NCI-H774 (cell line): ENCODE measurements at places on chromosomes 1 and 21.
A peak's percentile ranks its signal among the peaks of the same experiment; 100 is the strongest.

DNA sequence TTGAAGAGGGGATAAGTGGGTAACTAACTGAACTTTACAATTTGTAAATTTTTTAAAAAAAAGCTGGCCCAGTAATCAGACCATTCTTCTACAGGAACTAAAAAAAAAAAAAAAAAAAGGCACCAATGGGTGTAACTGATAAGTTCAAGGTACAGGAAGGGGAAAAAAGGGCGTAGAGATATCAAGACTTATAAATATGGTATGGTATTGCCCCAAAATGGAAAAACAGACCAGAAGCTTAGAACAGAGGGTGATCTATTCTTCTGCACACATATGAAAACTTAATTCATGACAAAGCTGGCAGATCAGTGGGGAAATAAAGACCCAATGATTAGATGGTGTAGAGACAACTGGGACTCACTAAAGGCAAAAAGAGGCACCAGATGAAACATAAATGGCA is 58.9 kb downstream of the LHX4 start:
- no peak for DNase-seq

GRCh38 chr1:33030575-33030974 is 6.1 kb downstream of the AK2 start:
- no peak for DNase-seq

DNA sequence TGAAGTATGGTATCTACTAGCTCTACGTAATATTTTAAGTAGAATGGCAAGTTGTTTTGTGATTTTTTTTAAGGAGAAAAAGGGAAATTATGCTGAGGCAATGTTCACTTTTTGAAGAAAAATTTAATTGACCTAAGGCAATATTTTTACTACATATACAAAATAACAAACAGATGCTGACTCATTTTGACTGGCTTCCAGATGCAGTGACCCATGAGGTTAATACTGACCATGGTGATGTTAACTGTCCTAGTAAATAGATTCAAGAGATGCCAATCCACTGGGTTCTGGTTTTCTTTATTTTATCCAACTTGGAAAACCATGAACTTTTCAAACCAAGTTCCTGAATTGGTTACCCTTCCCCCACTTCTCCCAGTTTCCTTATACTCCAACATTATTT is 154.9 kb downstream of the CRB1 start:
- no peak for DNase-seq

DNA sequence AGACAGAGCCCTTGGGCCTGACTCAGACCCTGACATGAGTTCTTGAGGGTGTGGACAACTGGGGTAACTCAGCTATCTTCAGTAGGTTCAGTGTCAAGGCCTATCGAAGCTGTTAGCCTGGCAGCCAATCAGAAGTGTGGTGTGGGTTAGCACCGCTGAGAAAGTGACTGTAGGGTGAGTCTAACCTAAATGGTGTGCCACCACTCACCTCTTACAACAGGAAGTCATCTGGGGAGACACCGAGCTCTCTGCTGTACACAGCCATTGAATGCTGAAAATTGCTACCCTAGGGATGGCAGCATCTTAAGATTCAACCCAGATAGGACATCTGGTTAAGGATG is 44.6 kb downstream of the RASSF5 start:
- DNase-seq, result no peak

DNA sequence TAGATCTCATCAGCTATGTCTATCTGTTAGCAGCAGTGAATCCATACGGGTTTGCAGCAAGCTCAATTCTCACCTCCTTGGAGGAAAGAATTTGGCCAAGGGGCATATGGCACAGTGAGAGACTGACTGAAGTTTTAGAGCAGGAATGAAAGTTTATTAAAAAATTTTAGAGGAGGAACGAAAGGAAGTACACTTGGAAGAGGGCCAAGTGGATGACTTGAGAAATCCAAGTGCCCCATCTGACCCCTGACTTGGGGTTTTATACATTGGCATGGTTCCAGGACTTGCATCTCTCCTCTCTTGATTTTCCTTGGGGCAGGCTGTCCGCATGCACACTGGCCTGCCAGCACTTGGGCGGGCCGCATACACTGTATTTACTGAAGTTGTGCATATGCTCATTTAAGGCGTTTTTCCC is 9.2 kb upstream of the OSBPL9 start:
- no peak for DNase-seq

GRCh38 chr1:174274452-174274851 is 115.1 kb downstream of the RABGAP1L start:
- no peak for DNase-seq

GRCh38 chr21:32372755-32373154 is 20.1 kb downstream of the URB1 start:
- DNase-seq, result peak; percentile 20

- DNase-seq, result no peak
Observed at GRCh38 chr21:29318354-29318753, 19.6 kb downstream of the BACH1 start.

- DNase-seq, result no peak
Observed at GRCh38 chr1:211132721-211133392, 1.1 kb downstream of the KCNH1 start.

DNA sequence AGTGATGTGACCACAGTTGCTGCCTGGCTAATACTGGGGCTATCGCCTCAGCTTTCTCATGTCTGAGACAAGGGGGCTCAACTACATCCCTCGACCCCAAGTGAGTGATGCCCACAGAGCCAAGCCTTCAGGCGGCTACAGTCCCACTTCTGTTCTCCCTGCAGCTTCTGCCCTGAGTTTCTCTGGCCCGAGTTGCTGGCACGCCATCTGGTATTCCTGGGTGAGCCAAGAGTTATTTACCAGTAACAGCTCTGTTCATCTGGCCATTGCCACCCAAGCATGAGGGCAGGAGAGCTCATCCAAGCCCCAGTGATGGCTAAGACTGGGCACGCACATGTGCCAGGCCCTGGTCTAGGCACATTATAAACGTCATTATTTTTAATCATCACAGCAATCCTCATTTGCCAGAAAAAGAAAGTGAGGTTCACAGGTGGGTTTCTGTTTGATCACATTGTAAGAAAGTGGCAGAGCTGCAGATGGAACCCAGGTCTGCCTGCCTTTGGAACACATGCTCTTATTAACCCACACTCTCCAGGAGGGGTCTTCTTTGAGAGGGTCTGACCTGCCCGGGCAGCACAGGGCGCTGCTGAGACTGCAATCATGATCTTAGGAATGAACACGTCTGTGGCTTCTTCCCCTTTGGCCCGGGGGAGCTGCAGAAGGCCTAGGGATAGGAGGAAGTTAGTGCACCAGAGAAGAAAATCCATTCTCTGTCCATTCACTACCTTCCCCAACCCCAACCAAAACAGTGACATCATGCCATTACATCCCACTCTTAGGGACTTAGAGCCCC is 27.5 kb downstream of the KCND3 start:
- no peak for DNase-seq

DNA sequence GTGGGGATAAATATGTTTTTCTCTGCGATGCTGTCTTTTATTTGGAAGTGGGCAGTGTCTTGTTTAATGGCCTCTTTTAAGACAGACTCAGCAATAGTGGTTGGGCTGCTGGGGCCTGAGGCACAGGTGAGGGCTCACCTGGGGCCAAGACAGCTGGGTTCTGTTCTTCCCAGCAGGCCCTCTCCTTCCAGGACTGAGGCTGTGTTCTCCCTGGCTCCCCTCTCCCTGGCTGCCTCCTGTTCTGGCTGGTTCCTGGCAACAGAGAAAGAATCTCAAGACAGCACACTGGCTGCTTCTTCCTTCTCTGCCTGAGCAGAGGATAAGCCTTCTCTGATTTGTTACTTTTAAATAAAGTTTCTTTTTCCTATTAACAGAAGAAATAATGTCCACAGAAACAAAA is 7.4 kb upstream of the GRHL3 start:
- DNase-seq, result no peak

DNA sequence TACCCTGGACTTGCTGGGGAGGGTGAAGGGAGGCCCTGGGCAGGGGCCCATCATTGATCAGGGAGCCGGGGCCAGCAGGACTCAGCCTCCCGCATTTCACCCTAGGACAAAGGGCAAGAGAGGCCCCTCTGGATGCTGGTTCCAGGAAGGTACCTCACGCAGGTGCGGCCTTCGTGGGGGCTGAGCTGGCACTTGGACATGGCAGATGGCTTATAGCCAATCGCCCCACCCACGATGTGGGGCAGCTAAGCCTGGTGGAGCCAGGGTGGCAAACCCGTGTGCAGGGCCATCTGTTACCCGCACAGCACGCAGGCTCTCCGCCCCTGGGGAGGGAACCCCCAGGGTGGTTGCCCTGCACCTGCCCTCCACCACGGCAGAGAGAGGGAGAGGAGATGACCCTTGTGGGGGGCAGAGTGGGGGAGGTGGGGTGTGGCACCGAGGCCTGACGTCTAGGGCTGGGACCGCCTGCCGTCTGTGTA is 2.5 kb downstream of the TFF3 start:
- DNase-seq, result no peak

DNA sequence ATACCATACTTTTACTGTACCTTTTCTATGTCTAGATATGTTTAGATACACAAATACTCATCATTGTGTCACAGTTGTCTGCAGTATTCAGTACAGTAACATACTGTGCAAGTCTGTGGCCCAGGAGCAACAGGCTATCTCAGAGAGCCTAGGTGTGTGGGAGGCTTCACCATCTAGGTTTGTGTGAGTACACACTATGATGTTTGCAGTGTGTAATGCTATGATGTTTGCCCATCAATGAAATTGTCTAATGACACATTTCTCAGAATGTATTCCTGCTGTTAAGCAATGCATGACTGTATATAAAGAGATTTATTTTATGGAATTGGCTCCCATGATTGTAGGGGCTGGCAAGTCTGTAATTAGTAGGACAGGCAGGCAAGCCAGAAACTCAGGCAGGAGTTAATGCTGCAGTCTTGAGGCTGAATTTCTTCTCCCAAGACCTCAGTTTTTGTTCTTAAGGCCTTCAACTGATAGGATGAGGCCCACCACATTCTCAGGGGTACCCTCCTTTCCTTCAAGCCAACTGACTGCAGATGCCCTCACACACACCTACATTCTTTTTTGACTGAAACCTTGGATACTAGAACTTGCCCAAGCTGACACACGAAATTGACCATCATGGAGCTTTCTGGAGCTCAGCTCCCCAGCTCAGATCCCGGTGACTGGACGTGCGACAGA is 7.7 kb upstream of the AGTRAP start:
- no peak for DNase-seq

- no peak for DNase-seq
Observed at GRCh38 chr1:178751046-178751445, 26.0 kb downstream of the RALGPS2 start.

GRCh38 chr1:221933814-221934213 is 191.9 kb upstream of the DUSP10 start:
- DNase-seq, result no peak

DNA sequence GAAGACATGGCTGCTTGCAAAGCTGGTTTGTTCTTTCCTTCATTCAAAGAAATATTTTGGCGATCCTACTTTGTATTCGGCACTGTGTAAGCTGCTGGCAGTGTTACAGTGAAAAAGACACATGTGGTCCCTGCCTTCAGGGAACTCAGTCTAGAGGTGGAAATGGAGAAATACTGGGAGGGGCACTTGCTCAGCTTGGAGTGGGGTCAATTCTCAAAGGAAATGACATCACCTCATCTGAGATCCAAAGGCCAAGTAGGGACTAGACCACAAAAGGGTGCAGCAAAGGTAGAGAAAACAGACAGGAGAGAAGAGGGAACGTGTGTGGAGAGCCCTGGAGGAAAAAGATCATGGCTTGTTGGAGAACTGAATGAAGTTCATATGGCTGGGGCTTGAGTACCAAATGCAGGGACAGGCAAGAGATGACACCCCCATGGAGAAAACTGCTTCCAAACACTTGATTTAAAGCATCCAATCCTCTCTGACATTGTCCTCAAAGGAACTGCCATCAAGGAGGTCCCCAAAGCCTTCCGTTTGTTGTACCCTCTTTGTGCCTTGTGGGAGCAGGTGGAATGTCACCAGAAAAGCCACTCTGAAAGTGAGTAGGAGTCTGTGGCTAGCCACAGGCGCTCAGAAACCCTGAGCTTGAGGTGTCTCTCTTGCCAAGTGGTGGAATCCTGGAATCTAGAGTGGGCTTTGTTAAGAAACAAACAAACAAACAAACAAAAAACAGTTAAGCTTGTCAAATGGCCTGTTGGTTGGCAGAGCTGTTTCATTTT is 48.3 kb upstream of the TDRD10 start:
- no peak for DNase-seq

- peak; percentile 37 for DNase-seq
Observed at GRCh38 chr21:42063191-42063570, 7.9 kb upstream of the UMODL1 start.

DNA sequence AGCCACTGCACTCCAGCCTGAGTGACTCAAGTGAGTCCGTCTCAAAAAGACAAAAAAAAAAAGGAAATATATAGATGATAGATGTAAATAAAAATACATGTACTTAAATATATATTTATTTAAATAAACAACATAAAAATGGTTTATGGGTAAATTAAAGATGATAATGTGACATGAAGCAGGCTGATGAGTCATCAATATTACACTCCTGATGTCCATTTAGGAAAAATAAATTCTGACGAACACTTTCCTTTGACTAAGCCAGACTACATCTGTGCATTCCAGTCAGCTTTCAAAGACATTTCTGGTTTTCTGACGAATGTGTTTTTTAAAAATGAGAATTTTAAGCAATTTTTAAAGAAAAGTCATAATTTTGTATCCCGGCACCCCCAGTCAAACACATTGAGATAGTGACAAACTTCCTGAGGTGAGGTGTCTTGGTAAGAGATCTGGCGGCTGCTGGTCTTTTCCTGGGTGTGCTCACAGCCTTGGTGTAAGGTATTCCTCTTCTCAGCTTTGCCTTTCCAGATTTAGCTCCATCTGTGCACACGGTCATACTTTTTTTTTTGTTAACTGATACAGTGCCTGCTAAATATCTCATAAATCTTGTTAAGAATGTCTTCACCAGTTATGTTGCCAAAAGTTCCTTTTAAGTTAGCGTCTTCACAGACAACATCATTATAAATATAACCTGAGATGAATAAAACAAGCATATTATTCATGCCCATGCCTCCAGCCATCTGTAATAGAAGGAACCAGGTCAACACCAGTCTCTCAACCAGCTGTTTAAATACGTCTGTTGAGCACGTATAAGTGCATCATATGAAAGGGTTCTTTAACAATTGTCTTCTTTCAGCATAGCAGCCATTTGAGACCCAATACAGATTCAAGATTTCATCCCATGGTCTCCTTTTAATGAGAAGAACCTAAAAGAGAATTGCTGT is 214.5 kb upstream of the PLD5 start:
- DNase-seq, result peak; percentile 64

GRCh38 chr1:180917306-180918065 is 4.8 kb downstream of the KIAA1614 start:
- no peak for DNase-seq
